H7 (cell line): ENCODE measurements at places on chromosomes 7 and 10.
A peak's percentile ranks its signal among the peaks of the same experiment; 100 is the strongest.

GRCh38 chr10:56586461-56586891, 225.4 kb upstream of the ZWINT start:
- peak; percentile 13 for DNase-seq

- no peak for DNase-seq
These were observed 16.3 kb upstream of the HNRNPH3 start for GRCh38 chr10:68315582-68315981.

DNA sequence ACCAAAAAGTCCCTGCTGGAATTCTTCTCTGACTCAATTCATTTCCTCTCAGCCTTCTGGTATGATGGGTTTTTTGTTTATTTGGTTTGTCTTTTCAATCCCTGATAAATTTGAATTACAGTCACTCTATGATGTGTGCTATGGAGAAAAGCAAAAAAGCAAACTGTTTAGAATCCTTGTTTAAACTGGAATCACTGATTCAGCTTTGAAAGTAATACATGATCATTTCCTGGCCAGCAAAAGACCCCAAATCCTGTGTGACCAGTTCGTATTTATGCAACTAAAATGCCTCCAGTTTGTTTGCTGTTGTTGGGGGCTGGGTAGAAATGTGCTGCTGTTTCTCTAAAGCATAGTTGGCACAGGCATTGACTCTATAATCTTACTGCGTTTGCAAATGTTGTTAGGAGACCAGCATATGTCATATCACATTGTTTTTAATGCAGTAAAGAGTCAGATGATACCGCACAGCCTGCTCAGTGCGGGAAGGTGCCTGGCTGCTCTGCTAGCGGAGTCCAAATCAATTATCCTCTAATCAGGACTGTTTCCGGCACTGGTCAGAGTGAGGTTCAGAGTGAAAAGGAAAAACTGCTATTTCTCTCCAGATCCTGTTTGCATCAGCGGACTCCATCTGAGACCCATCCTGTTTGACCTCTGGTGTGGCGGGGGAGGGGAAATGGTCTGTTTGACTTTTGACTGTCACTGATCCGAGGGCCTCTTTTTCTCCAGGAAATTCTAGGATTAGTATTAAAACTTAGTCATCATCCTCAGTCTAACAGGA, 40.6 kb upstream of the ADD3 start:
- DNase-seq: peak; percentile 32

DNA sequence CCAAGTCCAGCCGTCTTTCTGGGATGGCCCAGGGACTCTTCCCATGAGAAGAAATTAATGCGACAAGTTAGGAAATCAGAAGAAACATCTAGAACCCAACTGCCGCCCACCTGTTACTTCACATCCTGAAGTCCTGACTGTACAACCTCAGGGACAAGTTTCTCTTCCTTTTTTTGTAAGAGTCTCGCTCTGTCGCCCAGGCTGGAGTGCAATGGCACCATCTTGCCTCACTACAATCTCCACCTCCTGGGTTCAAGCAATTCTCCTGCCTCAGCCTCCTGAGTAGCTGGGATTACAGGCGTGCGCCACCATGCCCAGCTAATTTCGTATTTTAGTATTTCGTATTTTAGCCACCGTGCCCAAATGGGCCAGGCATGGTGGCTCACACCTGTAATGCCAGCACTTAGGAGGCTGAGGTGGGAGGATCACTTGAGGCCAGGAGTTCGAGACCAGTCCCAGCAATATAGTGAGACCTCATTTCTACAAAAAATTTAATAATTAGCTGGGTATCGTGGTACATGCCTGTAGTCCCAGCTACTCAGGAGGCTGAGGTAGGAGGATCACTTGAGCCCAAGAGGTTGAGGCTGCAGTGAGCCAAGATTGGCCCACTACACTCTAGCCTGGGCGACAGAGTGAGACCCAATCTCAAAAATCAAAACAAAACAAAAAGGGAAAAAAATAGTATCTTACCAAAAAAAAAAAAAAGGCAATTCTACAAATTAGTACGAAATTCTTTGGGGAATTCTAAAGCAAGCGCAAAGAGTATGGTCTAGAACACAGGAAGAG, 20.8 kb downstream of the LAT2 start:
- peak; percentile 4 for DNase-seq

DNA sequence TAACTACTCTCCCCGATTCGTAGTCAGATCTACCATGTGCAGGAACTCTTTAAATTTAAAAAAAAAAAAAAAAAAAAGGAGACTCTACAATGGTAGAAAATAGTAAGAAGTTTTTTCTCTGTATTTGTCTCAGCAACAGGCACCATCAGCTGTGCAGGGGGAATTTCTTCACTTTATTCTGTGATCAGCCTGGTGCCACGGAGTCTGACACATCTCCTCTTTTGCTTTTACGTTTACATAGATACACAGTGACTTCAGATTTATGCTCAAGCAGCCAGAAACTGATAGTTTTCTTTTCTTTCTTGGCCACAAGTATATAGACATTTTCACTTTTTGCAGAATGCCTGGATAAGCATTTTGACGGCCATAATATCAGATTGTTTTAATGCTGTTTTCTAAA, 190.6 kb upstream of the AKR1E2 start:
- no peak for DNase-seq
